ENCODE measurements at places on chromosomes 7 and 10. TPM values are rescaled to one million over a fixed set of nuclear protein-coding genes. Genes with fewer than 3 reads are reported as not detected.

DNA sequence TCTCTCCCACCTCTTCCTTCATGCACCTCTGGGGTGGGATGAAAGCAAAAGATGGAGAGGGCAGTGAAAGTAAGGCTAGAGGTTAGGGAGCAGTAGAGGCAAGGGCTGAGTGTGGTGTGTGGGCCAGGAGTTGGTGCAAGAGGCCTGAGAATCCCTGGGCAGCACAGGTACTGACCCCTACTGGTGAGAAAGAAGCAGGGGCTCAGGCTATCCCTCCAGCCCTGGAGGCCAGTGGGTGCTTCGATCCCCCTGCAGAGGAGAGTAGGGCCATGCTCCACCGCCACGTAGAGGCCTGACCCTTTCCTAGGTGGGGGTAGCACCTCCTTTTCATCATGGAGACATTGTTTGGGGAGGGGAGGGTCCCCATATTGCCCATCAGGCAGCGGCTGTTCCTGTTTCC, 9.8 kb downstream of the CDHR1 start:
- DNase-seq, result no peak

GRCh38 chr10:69208761-69209160, 11.4 kb upstream of the HKDC1 start:
- DNase-seq, result no peak

- no peak for DNase-seq
These were observed 19.1 kb downstream of the BET1 start for GRCh38 chr7:93985101-93985500.

Gene BHLHA15
- total RNA-seq, result 0.57 TPM
